AG20443 (cell line): ENCODE measurements at places on chromosomes 1 and 21.
A peak's percentile ranks its signal among the peaks of the same experiment; 100 is the strongest.

DNA sequence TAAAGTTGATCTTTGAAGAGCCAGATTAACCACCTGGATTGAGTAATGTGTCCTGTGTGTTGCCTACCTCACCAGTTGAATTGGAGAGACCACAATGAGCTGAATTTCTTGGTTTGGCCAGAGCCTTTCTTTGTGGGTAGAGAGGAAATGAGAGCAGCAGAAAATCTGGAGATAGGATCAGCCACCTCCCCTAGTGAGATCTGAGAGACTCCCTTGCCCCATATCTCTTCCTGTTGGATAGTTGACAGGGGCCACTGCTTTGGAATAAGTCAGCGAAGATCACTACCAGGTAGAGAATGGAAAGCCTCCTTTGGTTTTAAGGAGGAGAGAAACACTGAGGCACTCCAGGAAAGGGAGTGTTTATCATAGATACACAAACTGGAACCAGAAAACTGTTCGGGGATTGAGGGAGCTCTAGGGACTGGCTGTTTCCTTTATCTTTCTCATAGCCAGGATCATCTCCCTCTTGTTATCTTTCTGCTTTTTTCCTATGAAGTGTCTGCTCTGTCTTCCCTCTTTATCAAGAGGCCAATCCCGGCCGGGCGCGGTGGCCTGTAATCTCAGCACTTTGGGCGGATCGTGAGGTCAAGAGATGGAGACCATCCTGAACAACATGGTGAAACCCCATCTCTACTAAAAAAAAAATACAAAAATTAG is 21.3 kb upstream of the ZNF326 start:
- no peak for DNase-seq

DNA sequence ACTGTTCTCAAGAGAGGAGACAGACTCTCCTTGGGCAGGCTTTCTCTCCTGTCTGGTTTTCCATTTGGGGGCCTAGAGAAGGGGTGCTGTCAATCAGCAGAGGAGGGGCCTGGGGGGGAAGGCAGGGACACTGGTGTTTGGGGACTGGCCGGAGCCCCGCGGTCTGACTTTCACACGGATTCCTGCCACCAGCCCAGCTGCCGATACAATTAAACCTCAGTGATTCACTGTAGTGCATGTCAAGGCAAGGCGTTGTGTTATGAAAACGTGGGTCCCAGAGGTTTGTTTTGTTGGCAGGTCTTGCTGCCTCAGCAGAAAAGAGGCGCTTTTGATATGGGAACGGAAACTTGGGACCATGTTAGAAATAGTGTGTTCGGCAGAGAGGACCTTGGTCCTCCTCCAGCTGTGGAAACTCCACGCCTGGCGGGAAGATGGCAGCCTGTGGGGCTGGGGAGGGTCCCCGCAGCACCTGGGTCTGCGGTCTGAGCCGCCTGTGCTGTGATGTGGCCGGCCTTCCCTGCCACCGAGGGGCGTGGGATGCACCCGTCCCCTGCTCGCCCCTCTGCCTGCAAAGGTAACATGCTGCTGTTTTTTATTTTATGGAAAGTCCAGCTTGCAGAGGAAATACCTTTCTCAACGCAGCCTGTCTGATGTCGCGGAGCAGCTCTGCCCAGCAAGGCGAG is 47.6 kb downstream of the SPSB1 start:
- DNase-seq, result no peak

GRCh38 chr1:179087665-179088064 is 5.8 kb downstream of the TOR3A start:
- DNase-seq, result peak; percentile 38

DNA sequence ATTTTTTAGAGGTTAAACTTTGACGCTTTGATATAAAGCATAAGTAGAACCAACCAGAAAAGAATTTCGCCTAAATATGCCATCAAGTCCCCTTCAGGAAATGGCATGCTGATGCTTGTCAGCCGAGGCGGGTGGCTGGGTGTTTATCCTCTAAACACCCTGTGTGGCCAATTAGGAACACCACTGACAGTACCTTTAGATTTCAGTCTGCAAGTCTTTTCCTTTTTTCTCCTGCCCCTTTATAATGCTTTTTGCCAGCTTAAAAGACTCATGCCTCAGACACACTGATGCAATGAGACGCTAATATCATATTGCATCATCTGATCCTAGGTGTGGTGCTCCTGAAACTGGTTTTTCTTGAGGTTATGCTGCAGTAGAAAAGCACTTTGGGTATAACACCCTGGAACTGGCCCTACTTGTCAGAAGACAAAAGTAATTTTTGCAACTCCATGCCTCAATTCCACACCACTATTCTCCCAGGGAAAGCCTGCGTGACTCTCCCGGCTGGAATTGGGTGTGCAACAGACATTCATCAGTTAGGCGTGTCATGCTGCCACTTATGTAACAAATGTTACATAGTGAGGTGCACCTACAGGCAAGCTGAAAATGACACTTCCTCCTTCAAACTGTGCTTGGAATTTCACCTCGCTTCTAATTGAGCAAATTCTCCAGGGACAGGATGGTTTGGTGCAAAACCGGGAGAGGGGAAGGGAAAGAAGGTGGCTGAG is 2.0 kb upstream of the RCC2 start:
- peak; percentile 45 for DNase-seq

DNA sequence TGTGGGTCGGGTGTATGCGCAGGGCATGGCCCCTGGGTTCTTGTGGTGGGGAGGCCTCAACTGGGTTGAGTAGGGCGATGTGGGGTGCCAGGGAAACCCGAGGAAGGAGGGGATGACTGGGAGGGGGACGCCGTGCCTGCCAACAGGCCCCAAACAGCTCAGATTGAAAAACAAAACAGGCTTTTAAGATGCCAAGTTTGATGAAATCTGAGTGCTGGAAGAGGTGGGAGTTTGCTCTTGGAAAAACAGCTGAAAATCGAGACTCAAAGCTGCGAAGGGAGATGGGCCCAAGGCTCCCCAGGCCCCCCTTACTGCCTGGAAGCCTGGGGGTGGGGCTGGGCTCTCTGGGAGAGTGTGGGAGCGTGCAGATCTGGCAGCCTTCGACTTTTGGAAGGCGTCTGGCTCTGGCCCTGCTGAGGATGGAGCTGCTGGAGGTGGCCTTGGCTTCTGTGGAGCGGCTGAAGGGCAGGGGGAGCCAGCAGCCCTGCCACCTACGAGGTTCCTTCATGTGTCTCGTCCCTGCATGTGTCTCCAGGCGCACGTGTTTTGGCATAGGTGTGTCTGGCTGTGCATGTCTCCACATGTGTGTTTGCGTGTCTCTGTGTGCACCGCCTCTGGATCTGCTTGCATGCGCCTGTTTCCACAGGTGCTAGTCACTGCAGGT is 33.3 kb downstream of the PTPRF start:
- no peak for DNase-seq
